ENCODE measurements at places on chromosomes 11 and 22.
A peak's percentile ranks its signal among the peaks of the same experiment; 100 is the strongest.

DNA sequence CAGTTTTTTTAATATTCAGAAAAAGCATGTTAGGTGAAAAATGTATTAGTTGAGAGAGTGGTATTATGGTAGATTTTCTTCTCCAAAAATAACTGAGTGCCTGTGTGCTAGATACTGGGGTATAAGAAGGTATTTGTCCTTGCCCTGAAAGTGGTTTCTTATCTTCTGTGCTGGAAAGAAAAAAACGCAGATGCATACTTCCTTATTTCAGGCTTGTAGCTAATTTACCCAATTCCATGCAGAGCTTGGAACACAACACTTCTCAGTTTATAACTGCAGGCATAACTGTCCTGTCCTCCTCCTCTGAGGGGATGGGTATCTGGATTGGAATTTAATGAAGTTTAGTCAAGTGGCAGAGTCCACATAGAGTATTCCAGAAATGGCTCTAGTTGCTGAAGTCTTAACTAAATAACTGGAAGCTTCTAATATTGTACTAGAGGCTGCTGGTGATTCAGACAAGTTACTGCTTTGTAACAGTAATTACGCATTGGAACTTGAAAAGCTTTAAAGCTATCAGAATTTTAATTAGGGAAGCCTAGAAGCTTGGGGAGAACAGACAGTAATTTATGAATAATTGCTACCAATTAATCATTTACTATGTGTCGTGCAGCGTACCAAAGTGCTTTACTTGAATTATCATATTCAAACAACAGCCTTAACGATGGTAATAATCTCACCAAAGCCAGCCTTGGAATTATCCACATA is 12.7 kb upstream of the C11orf91 start:
- no peak for DNase-seq

DNA sequence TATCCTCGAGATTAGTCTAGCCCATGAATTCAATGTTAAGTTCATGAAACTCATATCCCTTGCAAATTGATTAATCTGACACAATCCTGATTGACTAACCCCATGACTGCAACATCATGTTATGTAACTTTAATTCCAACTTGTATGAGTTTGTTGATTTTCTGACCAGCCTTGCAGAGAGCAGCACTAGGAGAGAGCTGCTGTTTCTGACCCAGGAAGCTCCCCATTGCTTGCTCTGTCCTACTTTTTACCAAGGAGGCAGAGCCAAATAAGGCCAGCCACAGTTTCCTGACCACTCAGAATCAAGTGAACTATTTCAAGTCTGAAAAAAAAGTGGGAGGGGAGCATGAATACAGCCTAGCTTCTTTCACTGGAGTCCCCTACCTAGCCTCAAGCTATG is 13.2 kb downstream of the MPZL3 start:
- no peak for DNase-seq

GRCh38 chr11:69065147-69065710 is 16.5 kb downstream of the TPCN2 start:
- no peak for DNase-seq

GRCh38 chr11:114150671-114151070 is 91.2 kb downstream of the ZBTB16 start:
- DNase-seq: no peak

DNA sequence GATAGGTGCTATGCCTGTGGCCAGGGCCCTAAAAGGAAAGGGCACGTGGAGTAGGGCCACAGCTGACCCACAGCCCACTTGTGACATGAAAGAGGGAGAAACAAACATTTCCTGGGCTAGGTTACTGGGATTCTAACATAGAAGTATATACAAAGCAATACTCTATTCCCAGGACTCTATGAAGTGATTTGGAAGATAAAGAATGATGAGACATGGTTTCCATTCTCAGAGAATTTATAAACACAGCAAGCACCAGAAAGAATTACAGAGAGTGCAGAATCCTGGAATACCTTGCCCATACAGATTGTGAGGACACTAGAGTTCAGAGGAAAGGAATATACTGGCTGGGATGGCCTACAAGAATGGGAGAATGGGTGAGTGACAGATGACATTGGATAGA is 86.4 kb downstream of the KIRREL3 start:
- no peak for DNase-seq

DNA sequence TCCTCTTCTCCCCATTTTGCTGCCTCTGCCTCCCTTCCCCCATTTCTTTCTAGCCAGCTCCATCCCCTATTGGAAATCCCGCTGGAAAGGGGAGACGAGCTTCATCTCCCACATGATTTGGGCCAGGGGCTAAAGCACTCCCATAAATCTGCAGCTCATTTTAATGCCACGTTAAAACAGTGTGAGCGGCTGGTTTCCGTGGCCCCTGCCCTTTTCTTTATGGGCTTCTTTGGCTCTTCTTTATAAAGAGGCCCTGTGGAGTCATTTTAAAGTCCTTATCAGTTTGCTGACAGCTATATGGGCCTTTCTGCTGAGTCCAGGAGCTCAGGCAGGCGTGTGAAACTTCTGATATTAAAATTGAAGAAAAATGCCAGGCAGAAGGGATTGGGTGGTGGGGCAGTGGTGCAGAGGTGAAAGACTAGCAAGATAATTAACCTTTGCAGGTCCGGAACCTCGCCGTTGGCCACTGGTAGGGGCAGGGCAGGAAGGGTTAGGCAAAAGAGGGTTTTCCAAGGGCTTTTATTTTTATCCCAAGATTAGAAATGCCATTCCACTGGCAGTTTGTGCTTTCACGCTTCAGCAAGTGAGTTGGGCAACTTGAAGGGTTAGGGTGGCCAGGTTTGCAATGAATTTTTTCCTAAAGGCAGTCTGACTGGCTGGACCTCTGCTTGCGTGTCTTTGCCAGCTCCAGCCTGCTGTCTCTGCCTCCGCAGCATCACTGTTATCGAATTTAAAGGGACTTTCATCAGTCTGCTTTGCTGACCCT is 44.3 kb downstream of the EXT2 start:
- DNase-seq: no peak

GRCh38 chr11:46916286-46917108 is 1.9 kb downstream of the LRP4 start:
- DNase-seq: peak; percentile 57

GRCh38 chr11:128714881-128715280 is 21.0 kb downstream of the FLI1 start:
- peak; percentile 70 for DNase-seq
